ENCODE measurements at places on chromosomes 6 and 20. TPM values are rescaled to one million over a fixed set of nuclear protein-coding genes. Genes with fewer than 3 reads are reported as not detected.

- no peak for DNase-seq
Measured at GRCh38 chr6:48449002-48449401, 338.0 kb upstream of the PTCHD4 start.

DNA sequence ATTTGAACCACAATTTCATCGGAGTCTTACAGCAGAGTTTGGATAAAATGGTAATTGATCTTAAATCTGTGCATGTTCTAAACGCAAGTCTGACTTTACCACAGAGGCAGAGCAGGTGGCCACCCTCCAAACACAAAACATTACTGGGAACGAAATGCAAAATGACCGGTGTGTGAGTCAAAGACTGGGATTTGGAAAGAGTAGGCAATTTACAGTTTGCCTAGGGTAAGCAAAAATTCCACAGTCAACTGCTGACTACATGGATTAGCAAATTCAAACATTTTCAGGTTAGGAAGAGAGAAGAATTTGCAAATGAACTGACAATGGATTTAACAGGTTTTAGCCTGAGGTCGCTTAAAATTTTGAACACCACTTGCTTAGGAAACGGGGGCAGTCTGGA is 444.4 kb downstream of the HDGFL1 start:
- DNase-seq, result no peak

DNA sequence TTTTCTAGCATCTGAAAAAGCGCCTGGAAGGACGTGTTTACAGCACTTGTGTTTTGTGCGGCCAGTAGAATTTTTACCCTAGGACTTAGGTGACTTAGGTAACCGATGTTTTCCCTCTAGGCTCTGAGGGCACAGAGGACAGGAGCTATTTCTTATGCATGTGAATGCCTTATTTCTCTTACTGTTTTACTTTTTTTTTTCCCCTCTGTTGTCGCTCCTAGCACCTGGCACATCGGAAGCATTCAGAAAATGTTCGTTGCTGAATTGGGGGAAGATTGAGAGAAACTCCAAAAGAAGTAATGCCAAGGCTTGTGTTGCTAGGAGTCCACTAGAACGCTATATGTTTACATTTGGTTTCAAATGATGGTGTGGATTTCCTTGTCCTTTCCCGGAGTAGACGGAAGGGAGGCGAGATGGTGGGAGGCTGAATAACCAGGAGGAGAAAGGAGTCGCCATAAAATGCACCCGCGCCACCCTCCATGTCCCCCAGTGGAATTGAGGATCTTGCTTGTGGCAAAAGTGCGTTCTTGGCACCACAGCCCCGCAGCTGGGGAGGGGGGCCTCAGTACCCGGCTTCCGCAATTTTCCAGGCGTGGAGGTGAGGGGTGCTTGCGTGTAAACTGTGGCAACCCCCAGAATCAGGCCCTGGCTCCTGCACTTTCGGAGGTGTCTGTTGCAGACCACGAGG is 6.9 kb downstream of the OLIG3 start:
- DNase-seq, result no peak

MICAL1 gene
- total RNA-seq, result 12.5 TPM
